Stimulated activated CD4-positive, alpha-beta T cell treated with anti-CD3 and anti-CD28 coated beads, Interleukin-4, amount 100 ng/mL, for 1 hour (primary cell): ENCODE measurements at places on chromosomes 13 and 19.

- no peak for DNase-seq
Observed at GRCh38 chr19:51802775-51803174, 7.8 kb downstream of the FPR3 start.

- DNase-seq: no peak
Observed at GRCh38 chr19:18648973-18649315, 12.1 kb downstream of the KLHL26 start.

DNA sequence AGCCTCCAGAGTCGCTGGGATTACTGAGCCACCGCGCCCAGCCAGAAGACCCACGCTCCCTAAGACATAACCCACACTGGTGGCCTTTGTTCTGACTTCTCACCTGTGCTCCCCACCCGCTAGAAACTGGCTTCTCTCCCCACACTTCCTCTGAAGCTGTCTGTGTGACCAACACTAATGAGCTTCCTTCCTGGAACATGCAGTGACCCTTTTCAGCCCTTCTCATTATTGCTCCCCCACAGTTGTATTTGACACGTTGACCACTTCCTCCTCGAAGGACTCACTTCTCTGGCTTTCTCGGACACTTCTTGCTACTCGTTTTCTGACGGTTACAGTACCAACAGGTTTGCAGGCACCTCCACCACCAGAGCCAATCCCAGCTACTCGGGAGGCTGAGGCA lies 10.9 kb downstream of the NCR1 start:
- no peak for DNase-seq

- no peak for DNase-seq
Observed at GRCh38 chr13:44386913-44387556, 13.4 kb downstream of the SERP2 start.

DNA sequence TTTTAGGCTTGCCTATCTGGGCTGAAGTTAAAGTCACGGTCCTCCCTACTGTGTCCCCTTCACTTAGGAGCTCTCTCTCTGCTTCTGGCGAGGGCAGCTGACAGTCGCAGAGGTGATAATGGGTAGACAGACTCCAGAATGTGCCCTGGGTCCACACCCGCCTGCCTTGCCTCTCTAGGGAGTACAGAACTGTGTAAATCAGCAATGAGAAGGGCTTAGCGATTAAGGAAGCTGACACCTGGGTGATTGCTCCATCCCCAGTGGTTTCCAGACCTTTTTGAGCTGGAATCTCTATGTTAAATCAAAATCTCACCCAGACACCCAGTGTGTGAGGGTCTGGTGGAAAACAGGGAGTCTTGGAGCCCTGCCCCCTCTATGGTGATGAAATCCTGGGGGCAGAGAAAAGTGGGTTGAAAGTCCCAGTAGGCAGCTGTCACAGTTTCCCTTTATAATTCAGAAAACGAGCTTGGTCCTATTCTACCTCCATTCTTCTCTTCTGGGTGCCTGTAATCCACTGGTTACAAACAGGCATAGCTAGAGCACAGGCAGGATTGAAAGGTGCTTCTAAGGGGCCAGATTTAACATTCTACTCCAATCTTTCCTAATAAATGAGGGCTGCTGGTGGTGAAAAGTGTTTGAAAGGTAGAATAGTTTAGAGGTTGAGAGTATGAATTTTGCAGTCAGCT lies 46.9 kb downstream of the OLFM4 start:
- DNase-seq: no peak

GRCh38 chr13:59210543-59210942 lies 953.2 kb downstream of the DIAPH3 start:
- DNase-seq: no peak

DNA sequence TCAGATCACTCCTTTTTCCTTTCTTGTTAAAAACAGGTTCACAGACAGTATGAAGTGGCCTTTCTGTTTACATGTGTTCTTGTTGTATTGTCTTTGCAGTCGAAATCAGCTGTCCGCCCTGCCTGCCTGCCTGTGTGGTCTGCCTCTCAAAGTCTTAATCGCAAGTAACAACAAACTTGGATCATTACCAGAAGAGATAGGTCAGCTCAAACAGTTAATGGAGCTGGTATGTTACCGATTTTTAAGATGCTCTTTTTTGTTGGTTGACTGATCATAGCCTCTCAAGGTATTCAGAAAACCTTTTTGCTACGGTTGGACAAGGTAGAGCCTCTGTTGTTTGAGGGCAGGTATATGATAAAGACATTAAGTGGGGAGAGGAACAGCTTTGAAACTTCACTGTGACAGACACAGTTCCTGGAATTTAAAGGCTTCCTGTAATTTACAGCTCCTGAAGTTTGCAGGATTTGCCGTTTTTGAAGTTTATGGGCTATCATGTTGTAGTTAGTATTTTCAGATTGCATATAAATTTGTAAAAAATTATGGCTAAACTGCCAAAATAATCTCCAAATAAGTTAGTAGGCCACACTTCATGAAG lies 116.1 kb downstream of the LRCH1 start:
- no peak for DNase-seq

DNA sequence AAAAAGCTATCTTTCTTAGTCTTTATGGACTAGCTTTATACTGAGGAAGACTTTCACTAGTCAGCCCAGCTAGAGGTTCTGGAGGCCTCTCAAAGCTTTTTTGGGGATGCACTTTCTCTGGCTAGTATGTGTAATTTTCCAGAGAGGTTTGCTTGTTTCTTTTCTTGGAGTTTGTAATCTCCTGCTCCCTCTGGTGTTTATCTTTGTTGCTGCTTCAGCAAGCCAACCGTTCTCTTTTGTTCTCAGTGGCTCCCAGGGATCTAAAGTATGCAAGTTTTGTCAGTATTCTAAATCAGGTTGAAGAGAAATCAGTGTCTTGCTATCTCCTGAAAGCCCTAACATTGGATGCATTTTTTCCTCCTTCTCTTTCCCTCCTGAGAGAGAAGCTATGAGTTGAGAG lies 121.1 kb upstream of the MYO16 start:
- no peak for DNase-seq

DNA sequence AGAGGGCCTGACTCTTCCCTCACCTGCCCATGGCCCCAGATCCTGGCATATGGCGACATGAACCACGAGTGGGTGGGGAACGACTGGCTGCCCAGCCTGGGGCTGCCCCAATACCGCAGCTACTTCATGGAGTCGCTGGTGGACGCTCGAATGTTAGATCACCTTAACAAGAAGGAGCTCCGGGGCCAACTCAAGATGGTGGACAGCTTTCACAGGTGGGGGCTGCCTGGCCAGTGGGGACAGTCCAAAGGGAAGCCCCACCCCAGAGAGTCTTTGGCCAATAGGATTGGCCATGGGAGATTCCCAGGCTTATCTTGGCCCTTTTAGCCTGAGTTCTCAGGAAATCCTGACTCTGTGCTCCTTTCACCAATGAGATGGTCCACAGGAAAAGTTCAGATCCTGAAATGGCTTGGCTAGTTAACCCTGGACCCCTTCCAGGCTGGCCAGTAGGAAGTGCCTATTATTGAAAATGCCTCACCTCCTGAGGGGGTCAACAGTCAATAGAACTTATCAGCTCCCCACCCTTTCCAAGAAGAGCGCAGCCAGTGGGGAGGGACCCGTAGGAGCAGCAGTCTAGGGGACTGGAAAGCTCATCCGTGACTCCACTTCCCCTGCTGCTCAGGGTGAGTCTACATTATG lies 7.0 kb downstream of the HRC start:
- no peak for DNase-seq

DNA sequence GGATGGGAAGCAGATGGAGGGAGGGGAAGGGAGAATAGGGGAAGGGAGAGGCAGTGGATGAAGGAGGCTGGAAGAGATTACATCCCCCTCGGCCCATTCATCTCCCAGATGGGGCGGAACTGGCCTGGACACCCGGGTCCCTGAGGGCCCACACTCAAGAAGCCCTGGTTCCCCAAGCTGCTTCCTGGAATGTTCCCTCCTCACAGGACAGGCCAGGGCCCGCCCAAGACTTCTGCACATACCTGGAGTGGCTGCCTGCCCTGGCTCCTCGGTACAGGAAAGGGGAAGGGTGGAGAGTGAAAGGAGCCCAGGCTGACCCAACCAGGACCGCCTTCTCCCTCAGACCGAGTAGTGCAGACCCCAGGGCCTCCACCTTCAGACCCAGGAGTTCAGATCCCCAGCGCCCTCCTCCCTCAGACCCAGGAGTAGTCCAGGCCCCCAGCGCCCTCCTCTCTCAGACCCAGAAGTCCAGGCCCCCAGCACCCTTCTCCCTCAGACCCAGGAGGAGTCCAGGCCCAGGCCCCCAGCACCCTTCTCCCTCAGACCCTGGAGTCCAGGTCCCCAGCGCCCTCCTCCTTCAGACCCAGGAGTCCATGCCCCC lies 489 bp downstream of the NTF4 start:
- DNase-seq: no peak

- no peak for DNase-seq
Observed at GRCh38 chr13:75769141-75769905, 133.2 kb downstream of the LMO7 start.

DNA sequence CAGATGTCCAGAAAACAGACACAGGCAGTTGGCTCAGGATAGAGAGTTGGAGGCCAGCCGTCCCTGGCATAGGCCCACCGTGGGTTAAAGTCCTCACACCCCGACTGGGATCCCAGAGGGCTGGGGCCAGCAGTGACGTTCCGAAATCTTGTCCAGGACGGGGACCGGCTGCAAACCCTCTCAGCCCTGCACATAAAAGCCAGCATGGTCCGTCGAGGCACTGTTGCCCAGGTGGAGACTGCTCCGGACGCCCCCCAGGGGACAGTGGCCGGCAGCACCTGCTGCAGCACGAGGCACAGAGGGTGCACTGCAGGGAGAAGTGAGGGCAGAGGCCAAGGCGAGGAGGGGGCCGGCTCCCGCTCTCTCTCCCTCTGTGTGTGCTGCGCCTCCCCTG lies 4.3 kb upstream of the IFNL2 start:
- DNase-seq: no peak

DNA sequence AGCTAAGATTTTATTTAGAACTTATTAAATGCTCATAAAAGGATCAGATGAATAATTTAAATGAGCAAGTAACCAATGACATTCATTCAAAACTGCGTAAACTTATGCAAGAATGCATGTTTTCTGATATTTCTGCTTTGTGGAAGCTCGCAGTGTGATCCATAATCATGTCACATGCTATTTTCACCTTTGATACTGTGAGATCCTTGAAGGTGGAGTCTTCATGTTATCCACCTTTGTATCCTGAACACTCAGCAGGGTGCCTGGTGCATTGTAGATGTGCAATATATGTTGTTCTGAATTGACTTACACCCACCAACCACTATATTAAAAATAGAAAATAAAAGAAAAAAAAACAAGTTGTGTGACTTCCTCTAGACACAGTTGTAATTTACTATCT lies 333.5 kb downstream of the DCT start:
- DNase-seq: no peak

GRCh38 chr19:43667876-43668405 lies 2.0 kb downstream of the PLAUR start:
- no peak for DNase-seq

GRCh38 chr13:21637296-21637695 lies 33.3 kb upstream of the MICU2 start:
- DNase-seq: peak; percentile 21

DNA sequence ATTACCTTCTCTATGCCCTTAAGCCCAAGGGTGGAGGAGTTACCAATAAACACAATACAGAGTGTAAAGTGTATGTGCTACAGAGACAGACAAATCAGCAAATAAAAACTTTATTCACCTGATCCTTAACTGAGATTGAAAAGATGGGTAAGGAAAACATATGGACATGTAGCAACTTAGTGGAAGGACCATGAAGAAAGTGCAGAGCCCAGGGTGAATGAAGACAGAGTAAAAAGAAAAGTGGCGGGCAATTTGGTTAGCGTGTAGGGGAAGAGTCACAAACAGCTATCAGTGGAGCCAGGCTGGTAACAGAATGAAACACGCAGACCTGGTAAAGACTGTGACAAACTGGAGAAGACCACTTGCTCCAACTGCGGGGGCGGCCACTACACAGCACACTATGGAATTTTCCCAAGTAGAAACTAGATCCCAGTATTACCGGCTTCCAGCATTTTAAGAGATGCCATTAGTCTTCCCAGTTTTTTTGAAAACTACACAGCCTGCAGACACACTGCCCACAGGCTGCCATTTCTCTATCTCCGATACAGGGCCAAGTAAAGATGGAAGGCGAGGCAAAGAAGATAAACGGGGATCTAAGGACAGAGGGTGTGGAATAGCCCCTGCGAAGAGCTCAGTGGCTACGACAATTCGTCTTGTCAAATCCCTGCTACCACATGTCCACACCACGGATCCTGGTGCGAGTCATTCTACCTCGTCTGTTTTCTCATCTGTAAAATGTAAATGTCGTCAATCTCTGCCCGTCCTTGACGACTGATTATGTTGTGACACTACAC lies 1.2 kb downstream of the UQCRFS1 start:
- DNase-seq: no peak

GRCh38 chr13:33206425-33206824 lies 79.1 kb downstream of the STARD13 start:
- no peak for DNase-seq

DNA sequence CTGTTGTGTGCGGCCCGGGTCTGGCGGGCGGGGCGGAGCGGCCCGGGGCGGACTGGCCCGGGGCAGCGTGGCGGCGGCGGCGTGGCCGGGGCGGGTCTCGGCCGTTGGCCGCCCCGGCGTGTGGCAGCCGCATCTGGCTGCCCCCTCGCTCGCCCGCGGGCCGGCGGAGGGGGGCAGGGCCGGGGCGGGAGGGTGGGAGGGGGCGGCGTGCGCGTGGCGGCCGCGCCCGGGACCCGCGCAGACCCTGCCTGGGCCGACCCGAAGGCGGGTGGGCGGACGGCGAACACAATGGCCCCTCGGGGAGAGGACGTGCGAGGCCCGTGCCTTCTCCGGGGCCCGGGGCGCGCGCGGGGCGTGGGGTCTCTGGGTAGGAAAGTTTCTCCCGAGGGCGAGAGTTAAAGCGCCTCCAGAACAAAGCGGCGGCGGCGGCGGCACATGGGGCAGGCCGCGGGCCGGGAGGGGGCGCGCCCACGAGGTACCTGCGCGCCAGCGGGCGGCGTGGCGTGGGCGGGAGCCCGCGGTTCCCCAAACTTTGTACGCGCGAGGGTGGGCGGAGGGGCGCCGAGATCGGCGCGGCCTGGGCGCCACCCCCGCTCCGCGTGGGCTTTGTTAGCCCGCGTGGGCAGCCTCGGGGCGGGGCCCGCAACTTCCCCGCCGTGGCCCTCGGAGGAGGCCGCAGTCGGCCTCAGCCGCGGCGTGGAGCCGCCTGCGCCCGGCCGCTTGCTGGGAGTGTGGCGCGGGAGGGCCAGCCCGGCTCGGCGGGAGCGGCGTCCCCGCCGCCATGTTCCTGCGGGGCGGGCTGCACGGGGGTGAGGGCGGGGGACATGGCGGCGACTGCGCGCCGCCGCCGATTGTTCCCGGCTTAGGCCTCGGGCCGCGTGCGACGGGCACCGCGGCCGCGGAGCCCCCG lies 764 bp downstream of the MIR17HG start:
- DNase-seq: peak; percentile 84

GRCh38 chr13:40794414-40795368 lies 5.3 kb downstream of the SLC25A15 start:
- no peak for DNase-seq

DNA sequence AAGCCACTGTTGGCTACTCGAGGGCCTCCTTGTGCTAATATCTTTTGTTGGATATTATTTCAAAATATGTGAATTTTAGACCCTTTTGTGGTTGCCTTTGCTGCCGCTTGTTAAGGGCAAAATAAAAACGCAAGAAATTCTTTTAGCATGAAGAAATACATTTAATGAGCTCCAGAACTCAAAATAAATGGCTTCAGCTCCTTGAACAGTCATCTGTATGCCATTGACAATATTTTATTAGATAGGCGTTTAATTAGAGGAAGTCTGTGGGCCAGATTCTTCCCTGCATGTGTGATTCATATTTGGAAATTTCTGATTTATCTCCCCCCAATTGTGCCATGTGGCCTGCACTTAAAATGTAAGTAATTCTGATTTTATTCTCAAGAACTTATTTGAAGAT lies 177.2 kb downstream of the STK24 start:
- DNase-seq: no peak
